CD4-positive, alpha-beta T cell treated with Interleukin-15 for 1 hour (primary cell): ENCODE measurements at places on chromosomes 12 and 14.

- DNase-seq, result no peak
Observed at GRCh38 chr12:14681190-14681589, 15.2 kb downstream of the GUCY2C start.

- DNase-seq, result no peak
Observed at GRCh38 chr12:67751381-67751928, 102.9 kb downstream of the DYRK2 start.

GRCh38 chr14:38168416-38168815 lies 39.3 kb upstream of the SSTR1 start:
- no peak for DNase-seq

GRCh38 chr14:64935508-64935907 lies 7.0 kb downstream of the GPX2 start:
- no peak for DNase-seq

GRCh38 chr14:20508367-20508766 lies 3.0 kb downstream of the RNASE10 start:
- DNase-seq, result no peak

DNA sequence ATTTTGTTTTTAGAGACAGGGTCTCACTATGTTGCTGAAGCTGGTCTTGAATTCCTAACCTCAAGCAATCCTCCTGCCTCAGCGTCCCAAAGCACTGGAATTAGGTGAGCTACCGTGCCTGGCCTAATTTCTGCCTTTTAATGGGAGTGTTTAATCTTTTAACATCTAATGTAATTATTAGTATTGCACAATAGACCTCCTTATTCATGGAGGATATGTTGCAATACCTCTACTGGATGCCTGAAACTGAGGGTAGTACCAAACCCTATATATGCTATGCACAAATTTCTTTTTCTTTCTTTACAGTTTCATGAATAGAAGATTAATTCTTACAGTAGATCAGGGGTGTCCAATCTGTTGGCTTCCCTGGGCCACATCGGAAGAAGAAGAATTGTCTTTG lies 47.8 kb downstream of the MYRFL start:
- no peak for DNase-seq

DNA sequence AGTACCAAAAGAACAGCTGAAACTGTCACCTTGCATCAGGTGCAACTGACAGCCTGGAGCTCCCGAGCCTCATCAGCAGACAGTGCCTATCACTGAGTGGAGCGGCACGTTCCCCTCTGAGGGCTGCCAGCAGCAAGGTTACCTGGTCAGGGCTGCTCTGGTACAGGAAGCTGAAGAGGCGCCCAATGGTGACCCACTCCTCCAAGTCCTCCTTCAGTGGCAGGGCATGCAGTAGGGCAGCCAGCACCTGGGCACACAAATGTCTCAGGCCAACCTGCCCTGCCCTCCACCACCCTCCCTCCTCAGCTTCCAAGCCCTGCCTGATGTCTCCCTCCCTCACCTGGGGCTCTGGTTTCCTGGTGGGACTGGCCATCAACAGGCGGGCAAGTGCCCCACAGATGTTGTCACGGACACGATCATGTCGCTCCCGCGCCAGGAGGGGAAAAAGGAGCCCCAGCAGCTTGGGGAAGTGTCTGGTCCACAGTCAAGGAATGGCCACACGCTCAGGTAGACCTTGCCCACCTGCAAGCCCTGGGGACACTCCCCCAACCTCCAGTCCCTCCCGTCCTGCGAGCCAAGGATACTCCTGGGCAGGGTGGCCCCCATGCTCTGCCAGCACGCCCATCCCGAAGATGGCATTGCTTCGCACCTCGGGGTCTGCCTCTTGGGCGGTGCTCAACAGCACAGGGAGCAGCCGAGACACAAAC lies 7.1 kb downstream of the IPO4 start:
- no peak for DNase-seq

DNA sequence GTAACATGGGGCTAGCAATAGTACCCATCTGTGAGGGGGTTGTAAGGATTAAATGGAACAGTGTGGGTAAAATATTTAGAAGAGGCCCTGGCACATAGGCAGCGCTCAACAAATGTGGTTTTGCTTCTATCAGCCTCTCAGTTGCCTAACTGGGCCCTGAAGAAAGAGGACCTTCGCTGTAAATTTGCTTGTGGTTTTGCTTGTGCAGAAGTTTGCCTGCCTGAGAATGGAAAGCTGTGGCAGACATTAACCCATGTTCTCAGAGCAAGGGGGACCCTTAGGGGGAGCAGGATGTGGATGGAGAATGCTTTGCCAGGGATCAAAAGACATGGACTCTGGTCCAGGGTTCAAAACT lies 160.1 kb downstream of the BRMS1L start:
- DNase-seq, result no peak

DNA sequence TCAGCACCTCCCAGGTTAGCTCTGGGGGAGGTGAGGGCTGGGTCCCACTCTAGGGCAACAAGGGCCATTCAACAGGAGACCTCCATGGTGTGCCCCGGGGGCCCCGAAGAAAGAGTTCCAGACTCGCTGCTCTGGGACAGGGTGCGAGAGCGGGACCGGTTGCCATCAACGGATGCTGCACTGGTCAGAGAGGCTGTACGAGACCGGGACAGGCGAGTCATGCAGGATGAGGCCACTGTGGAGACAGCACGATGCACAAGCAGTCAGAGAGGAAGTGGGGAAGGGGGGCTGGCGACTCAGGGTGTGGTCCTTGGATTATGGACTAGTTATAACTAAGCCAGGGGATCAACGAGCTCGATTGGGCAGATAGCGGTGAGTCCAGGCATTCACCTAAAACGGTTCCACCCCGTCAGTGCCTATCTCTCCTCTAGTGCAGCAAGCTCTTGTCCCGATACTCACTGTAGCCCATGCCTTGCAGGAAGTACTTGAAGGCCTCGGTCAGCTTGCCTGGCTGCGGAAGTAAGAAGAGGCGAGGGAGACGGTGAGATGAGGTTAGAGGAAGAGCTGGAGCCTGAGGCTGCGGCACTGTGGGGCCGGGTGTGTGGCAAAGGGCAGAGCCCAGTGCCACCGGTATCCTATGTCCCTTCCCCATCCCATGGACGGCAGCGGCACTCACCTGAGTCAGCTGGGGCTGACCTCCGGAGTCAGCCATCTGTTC lies 7.2 kb downstream of the NDRG2 start:
- DNase-seq, result no peak

DNA sequence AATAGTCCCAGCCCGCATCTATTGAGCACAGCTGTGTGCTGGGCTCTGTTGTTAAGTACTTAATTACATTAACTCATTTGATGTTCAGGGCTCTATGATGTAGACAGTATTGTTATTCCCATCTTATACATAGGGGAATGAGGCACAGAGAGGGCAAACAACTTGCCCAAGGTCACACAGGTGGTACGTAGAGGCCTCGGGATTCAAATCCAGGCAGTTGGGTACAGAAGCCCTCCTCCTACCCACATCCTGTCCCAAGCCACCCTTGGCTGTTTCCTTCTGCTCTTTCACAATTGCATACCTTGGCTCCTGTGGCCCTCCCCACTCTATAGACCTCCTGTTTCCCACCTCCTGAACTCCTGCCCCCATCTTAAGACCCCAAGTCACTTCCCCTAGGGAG lies 10.0 kb upstream of the GPR68 start:
- DNase-seq, result no peak

DNA sequence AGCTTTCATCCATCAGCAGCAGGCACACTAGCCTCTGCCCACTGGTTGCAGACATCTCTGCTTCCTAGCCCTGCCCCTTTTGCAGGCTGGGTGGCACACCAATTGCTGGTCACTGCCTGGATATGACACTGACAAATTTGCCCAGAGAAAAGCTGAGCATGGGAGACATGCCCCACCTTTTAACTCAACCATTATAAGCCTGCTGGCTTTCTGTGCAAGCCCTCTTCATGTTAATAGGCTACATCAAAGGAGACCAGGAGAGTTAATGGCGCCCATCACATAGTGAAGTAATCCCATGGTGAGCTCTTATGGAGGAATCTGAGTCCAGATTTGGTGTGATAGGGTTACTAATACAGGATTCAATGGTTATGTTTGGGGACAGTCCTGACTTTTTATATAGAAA lies 139.2 kb downstream of the KICS2 start:
- no peak for DNase-seq

DNA sequence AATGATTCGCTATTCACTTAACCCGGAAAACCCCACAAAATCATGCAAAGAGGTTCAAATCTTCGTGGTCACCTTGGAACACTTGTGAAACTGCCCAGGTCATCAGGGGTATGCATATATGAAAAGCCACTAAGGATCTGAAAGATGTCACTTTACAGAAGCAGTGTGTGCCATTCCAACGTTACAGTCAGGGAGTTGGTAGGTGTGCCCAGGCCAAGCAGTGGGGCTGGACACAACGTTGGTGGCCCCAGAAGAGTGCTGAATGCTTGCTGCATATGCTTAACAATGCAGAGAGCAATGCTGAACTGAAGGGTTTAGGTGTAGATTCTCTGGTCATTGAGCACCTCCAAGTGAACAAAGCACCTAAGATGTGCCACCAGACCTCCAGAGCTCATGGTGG lies 51.1 kb upstream of the EIF5 start:
- DNase-seq, result no peak

DNA sequence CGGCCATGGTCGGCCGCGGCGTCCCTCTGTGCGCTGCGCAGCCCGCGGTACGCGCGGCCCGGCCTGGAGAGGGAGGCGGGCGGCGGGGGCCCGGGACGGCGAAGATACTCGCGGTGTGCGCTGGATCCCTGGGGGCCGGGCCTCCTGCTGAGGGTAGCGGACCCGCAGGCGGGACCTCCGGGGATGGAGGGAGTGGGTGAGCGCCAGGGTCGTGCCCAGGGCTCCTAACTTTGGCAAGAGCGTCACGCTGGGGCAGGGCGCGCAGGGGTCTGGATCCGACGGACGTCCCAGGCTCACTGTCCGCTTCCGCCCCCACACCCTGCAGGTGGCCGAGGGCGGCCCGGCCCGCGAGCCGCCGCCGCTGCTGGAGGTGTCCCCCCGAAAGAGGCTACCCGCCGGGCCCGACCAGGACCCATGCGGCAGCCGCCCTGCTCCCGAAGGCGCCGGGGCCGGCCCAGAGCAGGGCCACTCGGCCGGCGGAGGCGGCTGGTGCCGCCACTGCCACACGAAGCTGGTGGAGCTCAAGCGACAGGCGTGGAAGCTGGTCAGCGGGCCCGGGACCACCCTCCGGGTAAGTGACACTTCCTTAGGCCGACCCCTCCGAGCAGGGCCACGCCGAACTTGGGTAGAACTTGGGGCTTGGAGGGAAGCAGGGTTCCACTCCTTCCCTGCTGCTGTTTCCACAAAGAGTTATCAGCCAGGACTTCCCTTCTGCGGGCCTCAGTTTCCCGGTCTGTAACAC lies 502 bp downstream of the KIF26A start:
- peak; percentile 4 for DNase-seq

GRCh38 chr12:65463611-65464010 lies 185.1 kb downstream of the MSRB3 start:
- DNase-seq, result no peak
